ENCODE measurements at places on chromosomes 3 and 15.

DNA sequence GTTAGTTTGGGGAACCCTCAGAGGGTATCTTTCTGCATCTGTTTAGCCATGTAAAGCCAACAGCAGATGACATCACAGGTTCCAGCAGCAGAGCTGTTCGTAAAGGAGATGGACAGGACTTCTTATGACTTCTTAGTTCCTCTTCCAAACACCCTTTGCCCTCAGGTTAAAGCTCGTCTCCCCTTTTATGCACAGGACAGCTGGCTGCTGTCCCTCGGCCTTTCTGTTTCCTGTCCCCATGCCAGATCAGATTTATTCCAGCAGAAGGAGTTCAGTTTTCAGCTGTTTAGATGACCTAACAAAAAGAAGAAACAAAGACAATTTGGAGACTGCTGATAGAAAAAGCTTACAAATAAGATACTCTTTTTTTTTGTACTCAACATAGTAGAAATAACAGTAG is 45.1 kb downstream of the SEC22A start:
- DNase-seq, result no peak

GRCh38 chr3:178947738-178948137 is 123.9 kb downstream of the ZMAT3 start:
- DNase-seq, result no peak

DNA sequence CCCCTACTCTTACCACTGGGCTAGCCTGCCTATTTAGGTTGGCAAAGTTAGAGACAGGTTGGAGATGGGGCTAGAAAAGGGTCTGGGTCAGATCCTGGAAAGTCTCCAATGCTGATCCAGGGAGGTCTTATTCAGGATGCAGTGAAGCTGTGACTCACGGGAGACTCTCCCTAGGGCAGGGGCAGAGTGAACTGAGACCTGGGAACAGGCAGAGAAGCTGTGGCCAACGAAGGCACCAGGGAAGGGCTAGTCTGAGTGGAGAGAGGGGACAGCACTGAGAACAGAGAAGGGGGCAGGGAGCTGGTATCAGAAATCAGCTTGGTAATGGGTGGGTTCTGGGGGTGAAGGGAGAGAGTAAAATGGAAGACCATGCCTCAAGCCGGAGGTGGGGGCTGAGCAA is 2.2 kb downstream of the LTF start:
- no peak for DNase-seq

- no peak for DNase-seq
These were observed 64.2 kb downstream of the TBC1D5 start for GRCh38 chr3:17678116-17678741.

GRCh38 chr3:13525827-13526625 is 22.9 kb upstream of the FBLN2 start:
- no peak for DNase-seq

GRCh38 chr15:66704019-66704802 is 2.2 kb downstream of the SMAD6 start:
- DNase-seq, result no peak

GRCh38 chr3:127165036-127165435 is 27.9 kb upstream of the PRR23E start:
- DNase-seq, result no peak

GRCh38 chr3:196634224-196634623 is 5.3 kb upstream of the NRROS start:
- no peak for DNase-seq

DNA sequence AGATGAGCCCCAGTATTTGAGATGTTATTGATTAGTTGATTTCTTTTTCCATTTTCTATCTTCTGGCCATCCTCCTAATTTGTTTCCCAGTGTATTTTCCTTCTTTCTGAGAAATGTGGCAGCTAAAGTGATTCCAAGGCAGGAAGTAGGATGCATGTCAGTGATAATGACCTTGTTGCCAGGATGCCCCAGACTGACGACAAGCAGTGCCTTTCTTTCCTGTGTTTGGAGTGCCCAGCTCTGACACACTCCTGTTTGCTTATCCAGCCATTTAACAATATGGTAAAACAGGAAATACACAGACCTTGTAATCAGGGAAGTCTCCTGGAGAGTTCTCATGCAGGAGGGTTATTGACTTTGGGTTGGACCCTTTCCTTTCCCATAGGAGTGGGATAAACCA is 20.4 kb downstream of the TMOD2 start:
- no peak for DNase-seq

DNA sequence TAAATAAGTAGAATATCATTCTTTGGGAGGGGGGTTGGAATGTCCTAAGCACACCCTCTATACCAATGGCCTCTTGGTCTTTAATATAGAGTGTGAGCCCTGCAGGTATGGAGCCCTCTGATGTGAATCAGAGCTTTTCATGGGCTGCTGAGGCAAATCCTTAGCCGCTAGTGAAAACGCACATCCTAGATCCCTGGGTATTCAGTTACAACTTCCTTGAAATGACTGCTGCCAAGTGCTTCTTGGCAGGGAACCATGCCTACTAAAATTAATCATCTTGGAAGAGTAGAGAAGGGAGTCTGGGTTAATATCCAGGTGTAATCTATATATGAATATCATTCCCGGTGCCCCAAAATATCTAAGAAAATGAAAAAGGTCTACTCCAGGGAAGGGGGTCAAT is 109.1 kb downstream of the POLQ start:
- DNase-seq, result no peak

- peak; percentile 93 for DNase-seq
These were observed 6.7 kb upstream of the ACSBG1 start for GRCh38 chr15:78241017-78241416.

GRCh38 chr15:80551348-80551747 is 143.8 kb upstream of the ABHD17C start:
- no peak for DNase-seq

- DNase-seq, result no peak
These were observed 173.9 kb upstream of the CD96 start for GRCh38 chr3:111368056-111368455.

- peak; percentile 96 for DNase-seq
These were observed at the start of gene ZNF501 for GRCh38 chr3:44729384-44729910. ZNF501 (plus strand) TSS chr3:44729635; CDS start chr3:44734422, 4,787 bp downstream.

- DNase-seq, result no peak
These were observed 523.6 kb upstream of the MCTP2 start for GRCh38 chr15:93707751-93708150.

DNA sequence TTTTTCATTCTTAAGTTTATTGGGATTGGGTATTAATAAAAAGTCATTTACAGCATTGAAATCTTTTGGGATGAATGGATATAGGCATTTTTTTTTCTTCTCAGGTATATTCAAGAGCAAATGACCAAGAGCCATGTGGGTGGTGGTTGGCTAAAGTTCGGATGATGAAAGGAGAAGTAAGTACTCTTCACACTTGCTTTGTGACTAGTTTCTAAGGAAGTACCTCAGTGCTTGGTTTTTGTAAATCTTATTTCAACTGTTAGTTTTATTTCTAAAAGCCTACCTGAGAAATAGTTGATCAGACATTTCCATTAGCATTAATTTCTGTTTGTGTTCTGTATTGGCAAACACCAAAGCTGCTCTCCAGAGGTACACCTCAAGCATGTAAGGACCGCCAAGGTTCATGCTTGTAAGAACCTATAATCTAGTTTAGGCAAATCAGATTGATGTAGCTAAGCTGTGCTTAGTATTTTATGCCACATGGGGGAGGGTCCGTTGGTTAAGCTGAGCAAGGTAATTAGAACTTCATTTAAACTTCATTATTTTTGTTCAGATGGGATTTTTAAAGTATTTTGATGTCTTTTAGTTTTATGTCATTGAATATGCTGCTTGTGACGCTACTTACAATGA is 35.4 kb downstream of the FXR1 start:
- DNase-seq, result no peak

DNA sequence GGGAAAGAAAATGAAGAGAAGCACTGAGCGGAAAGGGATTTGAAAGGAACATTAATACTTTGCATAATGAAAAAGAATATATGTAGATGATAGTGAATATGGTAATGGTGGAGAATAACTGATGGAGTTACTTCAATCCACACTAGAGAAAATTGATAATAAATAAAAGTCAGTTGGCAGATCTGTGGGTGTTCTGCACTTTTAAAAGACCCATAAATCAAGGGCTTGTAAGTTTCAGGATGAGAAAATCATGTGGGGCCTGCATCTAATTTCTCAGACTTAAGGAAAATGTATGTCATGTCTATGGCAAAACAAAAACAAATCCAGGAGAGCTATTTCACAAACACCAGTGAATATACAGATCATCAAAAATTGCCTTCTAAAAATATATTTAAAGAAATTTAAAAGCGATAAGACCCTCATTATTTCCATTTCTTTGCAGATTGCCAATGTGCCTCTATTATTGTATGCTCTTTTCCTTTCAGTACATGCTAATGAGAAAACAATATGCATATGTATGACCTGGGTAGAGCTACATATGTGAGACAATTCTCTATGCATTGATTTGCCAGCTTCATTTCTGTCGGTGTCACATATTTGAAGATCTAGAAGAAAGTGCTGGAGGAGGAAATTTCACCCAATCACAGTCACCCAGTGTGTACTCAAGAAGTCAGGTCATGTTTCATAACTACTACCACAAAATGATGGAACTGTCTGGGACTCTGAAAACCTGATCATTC is 269.9 kb upstream of the PDZRN3 start:
- DNase-seq, result no peak

GRCh38 chr15:72092006-72092405 is 25.9 kb downstream of the MYO9A start:
- DNase-seq, result no peak

DNA sequence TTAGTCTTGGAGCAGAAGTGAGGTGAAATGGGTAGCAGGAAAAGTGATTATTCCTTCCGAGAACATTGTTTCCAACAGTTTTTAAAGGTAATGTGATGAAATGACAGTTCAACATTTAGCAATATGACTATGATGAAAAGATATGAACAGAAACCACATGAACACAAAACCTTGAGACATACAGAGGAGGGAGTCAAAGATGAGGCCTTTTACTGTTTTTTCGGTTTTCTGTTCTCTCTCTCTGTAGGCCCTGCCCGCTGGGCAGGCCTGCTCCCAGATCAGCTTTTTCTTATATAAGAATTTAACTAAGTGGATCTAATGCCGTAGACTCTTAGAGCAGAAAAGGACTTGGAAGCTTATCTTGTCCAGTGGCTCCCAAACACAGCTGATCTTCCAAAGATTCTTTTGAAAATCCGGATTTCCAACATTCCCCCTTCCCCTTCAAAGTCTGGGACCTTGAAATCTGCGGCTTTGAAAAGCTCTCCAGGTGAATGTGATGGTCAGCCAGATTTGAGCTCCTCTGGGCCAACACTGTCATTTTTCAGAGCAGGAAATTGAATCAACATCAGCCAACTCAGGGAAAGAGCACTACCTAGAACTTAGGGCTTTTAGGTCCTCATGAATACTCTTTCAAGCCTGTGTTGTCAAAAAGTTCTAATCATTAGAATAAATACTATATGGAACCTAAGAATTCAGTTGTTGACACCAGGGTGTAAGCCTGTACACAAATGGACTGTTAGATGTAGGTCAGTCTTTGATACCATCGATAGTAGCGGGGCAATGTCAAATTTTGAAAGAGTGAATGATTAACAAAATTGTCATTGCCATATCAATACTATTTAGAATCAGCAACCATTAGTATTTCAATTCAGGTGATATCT is 372.7 kb downstream of the SHQ1 start:
- no peak for DNase-seq

GRCh38 chr15:90257776-90258175 is 7.7 kb upstream of the NGRN start:
- DNase-seq, result no peak

GRCh38 chr3:88013592-88013991 is 45.2 kb downstream of the CGGBP1 start:
- DNase-seq, result no peak

- DNase-seq, result peak; percentile 14
These were observed 64.2 kb downstream of the LIPC start for GRCh38 chr15:58495891-58496408.

- DNase-seq, result no peak
These were observed 812.9 kb upstream of the CFAP20DC start for GRCh38 chr3:59862686-59863085.

DNA sequence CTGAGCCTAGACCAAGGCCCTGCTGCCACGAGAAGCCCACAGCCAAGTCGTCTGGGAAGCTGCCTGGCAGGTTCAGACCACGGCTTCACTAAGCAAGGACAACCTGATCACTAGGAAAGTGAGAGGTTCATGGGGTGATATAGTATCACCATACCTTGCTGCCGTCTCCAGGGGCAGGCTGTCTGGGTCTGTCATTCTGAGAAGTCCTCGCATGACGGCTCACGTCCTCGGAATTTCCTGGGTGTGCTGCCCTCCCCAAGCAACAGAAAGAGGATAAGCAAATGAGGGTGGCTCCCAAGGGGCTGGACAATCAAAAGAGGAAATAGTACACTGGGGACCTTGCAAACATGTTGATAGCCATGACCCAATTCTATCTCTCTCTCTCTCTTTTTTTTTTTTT is 207.4 kb upstream of the IGF1R start:
- no peak for DNase-seq

DNA sequence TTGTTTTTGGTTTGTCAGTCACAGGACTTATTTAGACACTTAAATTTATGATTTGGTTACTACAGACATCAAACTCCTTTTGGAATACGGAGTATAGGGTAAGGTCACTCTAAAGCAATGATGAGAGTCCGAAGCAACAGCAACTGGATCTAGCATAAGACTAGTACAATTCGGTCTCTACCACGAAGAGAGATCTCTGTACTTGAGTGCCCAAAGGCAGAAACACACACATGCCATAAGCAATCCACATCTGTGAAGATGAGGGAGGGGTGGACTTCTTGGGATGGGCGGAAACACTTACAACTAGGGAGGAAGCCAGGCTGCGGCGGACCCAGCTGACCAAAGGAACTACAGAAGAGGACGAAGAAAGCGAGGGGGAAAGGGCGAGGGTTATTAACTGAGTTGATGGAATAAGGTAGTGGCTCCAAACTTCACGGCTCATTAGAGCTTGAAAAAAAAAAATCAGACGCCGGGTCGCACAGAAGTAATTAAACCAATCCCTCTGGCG is 595 bp downstream of the DPH6 start:
- DNase-seq, result no peak

Measured in mesenteric fat pad (tissue), 1 donor.